ENCODE measurements at places on chromosomes 4 and X.

DNA sequence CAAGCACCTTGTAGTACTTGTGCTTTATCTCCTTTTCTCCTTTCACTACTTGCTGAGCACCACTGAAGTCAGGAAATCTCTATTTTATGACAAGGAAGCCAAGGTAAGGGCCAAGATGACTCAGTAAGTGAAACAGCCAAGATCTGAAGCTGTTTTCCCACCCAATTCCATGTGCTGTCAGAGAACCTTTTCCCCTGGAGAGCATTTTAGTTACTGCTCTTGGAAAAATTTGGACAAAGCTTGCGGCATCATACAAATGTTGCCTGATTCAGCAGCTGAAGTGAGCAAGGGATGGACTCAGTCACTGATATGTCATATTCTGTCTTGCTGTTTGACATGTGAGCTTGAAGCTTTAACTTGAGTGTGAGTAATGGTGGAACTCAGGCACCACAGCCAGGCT lies 391.4 kb downstream of the RAB28 start:
- DNase-seq, result peak; percentile 26

- no peak for DNase-seq
Observed at GRCh38 chr4:173573725-173574124, 43.7 kb upstream of the HAND2 start.

DNA sequence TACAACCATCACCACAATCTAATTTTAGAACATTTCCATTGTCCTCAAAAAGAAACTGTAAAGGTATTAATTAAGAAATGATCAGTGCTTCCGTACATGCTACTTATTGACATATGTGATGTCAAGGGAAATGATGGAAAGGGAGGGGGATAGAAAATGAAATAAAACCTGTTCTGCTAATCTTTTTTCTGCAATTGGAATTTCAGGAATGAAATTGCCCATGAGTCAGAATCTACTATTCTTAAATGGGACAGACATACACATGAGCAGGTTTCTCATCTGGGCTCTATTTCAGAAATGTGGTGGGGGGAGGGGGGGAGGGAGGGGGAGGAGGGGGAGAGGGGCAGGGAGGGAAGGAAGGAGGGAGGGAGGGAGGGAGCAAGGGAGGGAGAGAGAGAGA lies 91.0 kb downstream of the SHROOM4 start:
- DNase-seq, result no peak

- no peak for DNase-seq
Observed at GRCh38 chr4:5955856-5956255, 62.4 kb downstream of the C4orf50 start.

GRCh38 chr4:26001413-26001812 lies 87.4 kb downstream of the SMIM20 start:
- DNase-seq, result no peak

DNA sequence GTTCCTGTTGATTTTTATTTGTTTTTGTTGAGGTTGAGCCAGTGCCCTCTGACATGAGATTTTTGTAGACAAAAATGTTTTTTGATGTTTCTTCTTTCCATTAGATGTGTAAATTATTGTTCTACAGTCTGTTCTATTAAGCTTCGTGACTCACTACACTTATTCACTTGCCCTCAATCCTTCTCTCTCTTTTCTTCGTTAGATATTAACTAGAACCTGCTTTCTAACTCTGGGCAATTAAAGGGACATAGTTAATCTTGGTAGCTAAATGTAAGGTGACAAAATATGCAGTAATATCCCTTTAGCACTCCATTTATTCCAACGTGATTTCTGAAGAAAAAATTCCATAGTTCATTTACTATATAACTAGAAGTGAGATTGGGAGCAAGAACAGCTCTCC lies 333.9 kb downstream of the PDHA2 start:
- DNase-seq, result no peak

DNA sequence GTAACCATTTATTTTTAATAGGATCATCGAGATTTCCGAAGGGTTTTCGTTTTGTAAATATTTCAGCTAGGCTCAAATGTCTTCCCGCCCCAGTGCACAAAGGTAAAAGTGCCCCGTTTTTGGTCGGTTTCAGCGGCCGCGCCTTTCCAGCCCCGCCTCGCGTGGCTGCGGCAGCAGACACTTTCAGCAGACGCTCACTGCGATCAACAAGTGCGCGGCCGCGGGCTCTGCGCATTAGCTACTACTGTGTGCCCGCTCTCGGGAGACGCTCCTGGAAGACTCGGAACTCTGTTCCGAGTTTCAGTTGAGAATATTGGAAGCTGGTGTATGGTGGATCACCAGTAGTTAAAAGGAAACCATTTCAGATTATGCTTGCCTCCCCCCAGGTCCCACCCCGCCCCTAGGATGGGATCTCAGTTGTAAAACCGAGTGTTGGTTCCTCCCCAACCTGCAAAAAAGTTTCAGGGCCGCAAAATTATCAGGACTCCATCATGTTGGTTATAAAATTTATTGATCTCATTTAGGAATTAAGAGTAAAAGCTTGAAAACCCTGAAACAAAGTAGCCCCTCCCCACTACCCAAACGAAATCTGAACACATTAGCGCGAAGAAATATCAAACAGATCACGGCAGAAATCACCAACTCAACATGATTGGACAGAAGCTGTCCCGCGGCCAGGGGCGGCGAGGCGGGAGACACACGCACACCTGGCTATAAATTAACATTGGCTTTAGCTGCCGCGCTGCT lies 2.2 kb downstream of the SOX3 start:
- DNase-seq, result no peak

DNA sequence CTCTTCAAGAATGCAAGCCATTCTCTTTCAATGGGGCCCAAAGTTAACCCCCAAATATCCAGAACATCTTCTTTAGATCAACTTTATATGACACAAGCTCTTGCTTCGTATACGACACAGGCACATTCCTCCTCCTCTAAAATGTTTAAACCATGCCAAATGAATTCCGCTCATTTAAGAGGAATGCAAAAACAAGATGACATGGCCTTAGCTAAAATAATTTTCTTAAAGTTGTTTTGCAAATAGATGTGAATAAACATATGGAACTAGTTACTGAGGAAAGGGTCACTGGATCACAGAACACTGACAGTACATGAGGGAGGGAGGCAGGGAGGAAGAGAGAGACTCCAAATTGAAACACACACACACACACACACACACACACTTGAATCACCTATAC lies 97.4 kb downstream of the RASL11B start:
- no peak for DNase-seq

- DNase-seq, result no peak
Observed at GRCh38 chr4:56243107-56243506, 144.2 kb downstream of the AASDH start.

GRCh38 chrX:8044947-8045346 lies 117.7 kb upstream of the PNPLA4 start:
- no peak for DNase-seq

- peak; percentile 50 for DNase-seq
Observed at GRCh38 chr4:41212616-41213203, 1.6 kb downstream of the APBB2 start.

DNA sequence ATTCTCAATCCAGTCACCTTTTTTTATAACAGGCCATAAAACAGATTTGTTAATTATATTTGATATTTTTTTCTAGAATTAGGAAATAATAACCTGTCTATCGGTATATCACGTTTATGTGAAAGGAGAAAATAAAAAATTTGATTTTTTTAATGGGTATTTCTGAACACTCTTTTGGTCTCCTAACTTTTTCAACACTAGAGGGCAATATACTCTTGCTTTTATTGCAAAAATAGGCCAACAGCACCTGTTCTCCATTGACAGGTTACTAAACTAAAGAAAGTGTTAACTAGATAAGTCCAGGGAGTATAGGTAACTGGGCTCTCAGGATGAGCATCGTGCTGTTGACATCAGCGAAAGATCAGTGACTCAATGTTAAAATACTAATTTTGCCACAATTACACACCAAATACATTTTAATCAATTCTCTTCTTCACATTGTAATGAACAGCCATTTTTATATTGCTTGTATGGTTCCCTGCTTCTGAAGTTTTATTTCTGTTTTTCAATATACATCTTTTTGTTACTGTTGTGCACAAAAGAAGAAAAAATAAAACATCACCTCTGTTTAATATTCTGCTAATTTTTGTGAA lies 22.8 kb downstream of the NDST4 start:
- DNase-seq, result no peak

DNA sequence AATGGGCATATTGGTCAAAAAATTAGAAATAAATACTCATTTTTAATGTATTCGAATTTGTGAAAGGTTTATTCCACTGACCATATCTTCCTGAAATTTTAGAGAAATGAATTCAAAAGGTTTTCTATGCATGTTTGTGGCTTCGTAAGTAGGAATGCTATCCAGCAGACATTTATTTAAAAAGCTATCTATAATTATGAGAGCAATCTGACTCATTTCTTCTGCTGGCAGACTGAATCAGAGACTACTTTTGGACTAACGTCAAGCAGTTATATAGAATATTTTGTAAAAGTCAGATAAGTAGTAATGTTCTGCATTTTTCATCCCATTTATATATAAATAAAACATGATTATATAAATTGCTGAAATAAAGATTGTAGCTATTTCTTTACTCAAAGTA lies 125.0 kb downstream of the SPCS3 start:
- DNase-seq, result no peak

DNA sequence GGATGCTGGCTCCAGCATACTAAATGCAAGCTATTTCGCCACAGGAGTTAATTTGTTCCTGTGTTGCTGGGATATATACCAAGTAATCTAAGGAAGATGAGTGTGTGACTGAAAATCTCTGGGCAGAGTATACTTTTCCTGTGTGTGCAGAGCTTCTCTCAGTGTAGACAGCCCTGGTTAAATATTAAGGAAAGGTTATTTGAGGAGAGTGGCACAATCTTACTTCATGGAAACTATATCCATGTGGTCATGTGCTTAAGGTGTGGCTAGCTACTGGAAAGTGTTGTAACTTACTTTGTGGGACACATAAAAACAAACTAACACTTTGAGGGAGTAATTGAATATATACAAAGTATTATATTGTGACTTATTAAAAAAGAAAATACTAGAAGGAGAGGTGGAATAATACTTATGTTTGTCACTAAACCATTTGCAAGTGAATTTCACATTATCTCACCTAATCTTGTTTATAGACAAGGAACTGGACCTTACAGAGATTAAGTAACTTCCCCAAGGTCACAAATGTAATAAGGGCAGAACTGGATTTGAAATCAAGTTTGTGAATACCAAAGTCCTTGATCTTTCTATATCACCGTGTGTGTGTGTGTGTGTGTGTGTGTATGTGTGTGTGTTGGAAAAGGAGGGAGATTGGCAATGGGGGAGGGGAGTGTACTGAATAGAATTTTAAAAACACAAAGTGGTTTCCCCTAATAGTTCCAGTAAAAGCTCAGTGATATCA lies 408.2 kb upstream of the NR3C2 start:
- no peak for DNase-seq
